ENCODE measurements at places on chromosomes 2 and 18.

DNA sequence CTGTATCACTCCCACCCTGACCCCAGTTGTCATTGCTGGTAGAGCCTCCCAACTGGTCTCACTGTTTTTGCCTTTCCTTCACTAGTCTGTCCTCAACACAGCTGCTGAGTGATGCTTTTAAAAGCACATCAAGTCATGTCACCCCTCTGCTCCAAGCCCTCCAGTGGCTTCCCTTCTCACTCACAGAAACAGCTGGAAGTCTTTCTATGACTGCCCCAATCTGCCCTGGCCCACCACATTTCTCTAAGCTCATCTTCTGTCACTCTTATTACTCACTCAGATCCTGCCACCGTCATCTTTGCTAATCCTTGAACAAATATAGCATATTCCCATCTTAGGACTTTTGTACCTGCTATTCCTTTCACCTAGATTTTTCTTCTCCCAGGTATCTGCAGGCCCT lies 242.6 kb upstream of the RBBP8 start:
- no peak for DNase-seq

DNA sequence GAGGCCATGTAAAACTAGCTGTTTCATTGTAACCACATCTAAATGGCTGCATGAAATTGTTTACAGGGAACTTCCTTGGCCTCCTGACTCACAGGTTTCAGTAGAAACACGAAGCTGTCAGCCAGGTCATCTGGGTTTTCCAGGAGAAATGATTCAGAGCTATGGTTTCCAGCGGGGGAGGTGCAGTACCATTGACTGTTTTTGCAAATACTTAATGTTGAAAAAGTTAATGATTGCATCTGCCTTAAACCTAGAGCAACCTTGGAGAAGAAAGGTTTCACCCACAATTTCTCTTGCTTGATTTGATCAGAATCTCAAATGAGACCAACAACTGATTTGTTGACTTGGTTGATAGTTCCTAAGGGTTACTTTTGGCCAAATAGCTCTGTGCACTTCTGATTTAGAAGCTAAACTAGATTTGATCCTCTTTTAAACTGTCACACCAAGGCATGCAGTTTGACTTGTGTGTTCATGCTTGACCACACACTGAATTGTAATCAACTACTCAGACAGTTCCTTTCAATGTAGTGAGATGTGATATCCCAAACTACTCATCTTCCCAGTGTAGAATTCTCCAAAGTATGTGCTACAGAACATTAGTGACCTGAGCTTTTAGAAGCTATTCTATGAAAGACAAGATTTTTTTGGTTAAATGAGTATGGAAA lies 193.5 kb upstream of the CHST9 start:
- DNase-seq = peak; percentile 69

GRCh38 chr18:58615140-58616132 lies 13.5 kb downstream of the ALPK2 start:
- DNase-seq = no peak

- no peak for DNase-seq
Measured at GRCh38 chr18:56727399-56727798, 76.2 kb downstream of the WDR7 start.

DNA sequence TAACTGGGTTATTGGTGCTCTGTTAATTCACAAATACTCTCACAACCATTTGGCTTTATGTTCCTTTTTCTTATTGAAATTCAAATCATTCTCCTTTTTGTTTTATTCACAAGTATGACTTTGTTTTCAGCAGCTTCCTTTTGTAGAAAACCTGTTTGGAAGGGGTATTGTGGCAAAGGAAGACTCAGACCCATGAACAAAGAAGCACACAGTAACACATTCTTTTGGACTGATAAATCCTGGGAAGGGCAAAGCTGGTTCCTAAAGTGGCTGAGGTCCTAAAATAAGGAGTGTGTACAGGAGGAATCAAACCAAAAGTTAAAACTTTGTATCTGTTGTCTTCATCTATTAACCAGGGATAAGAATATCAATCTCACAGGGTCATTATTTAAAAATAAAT lies 374.7 kb upstream of the FIGN start:
- no peak for DNase-seq

DNA sequence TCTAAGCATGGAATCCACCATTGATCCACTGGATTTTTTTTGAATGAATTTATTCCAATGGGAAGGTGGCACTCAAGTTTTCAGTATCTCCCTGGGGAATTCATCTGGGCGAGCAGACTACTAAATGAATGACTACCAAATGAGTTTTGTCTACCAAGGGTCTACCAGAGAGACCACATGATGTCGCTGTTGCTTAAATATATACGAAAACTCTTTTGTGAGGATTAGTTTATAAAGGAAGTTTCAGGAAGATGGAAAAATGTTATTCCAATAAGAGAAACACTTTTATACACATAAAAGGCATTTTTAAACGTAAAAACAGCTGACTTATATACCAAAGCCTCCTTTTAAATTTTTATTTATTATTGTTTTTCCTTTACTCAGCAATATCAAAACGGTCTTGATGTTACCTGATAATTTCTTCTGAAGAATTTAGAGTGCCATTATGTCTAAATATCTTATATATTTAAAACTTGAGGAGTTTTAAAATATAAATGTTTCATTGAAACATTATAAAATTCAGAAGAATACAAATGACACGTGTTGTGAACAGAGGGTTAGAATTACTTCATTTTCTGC lies 139.7 kb downstream of the HRH4 start:
- DNase-seq = peak; percentile 40

GRCh38 chr2:74387346-74387745 lies 7.2 kb upstream of the DCTN1 start:
- DNase-seq = no peak

- no peak for DNase-seq
Measured at GRCh38 chr18:45081566-45082181, 401.0 kb downstream of the SETBP1 start.

GRCh38 chr18:28792404-28793086 lies 615.6 kb upstream of the CDH2 start:
- DNase-seq = no peak

DNA sequence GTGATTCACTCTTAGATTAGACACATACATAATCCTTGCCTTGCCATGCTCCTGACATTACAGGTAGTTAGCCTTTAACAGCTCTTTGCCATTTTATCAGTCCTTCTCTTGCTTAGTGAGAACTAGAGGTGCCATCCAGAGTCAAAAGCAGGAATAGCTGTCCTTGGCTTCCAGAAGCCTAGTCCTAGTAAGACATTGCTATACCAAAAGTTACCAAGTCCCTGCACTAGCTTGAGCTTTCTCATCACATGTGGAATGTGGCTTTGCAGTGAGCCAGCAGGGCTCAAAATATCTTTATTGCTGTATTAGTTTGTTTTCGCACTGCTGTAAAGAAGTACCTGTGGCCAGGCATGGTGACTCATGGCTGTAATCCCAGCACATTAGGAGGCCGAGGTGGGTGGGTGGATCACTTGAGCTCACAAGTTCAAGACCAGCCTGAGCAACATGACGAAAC lies 104.7 kb upstream of the NOSTRIN start:
- no peak for DNase-seq

GRCh38 chr2:241984658-241985057 lies 115.1 kb downstream of the RTP5 start:
- no peak for DNase-seq

GRCh38 chr2:29182334-29182733 lies 67.1 kb downstream of the CLIP4 start:
- no peak for DNase-seq

- no peak for DNase-seq
Measured at GRCh38 chr2:211854832-211855231, 683.8 kb downstream of the ERBB4 start.

DNA sequence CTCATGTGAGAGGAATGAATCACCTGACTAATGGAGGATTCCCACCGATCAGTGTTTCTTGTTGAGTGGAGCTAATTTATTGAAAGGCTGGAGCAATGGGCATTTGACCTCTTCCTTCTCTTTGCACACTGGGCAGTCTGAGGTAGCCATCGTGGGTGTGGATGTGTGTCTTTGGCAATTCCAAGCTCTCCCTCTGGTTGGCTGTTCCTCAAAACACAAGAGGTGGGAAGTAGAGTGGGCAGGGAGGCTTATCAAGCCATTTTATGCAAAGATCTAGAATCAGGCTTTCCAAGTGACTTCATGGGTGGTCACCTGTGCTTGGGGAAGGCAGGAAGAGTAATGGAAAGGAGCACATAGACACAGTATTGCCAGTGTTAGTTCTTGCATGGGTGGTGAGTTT lies 154.8 kb downstream of the INSIG2 start:
- no peak for DNase-seq

- DNase-seq = no peak
Measured at GRCh38 chr18:457140-457519, 43.4 kb downstream of the COLEC12 start.

DNA sequence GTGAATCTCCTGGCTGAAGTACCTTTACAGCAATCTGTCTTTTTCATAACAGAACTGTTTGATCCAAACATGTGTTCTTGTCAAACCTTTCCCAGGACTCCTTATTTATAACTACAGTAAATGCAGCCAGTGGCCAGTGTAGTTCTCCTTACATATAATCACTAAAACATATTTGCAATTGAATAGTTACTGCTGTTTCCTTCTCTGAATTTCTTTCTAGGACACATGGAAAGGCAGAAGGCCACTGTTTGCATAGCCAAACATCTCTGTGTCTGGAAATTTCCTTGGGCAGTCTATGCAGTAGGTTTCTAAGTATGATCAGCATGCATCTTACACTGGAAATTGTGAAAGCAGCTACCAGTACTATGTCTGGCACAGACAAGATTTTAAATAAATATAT lies 57.4 kb upstream of the COL3A1 start:
- no peak for DNase-seq

- no peak for DNase-seq
Measured at GRCh38 chr2:191930205-191930604, 83.3 kb upstream of the CAVIN2 start.

- no peak for DNase-seq
Measured at GRCh38 chr18:55013685-55014084, 54.4 kb upstream of the CCDC68 start.

DNA sequence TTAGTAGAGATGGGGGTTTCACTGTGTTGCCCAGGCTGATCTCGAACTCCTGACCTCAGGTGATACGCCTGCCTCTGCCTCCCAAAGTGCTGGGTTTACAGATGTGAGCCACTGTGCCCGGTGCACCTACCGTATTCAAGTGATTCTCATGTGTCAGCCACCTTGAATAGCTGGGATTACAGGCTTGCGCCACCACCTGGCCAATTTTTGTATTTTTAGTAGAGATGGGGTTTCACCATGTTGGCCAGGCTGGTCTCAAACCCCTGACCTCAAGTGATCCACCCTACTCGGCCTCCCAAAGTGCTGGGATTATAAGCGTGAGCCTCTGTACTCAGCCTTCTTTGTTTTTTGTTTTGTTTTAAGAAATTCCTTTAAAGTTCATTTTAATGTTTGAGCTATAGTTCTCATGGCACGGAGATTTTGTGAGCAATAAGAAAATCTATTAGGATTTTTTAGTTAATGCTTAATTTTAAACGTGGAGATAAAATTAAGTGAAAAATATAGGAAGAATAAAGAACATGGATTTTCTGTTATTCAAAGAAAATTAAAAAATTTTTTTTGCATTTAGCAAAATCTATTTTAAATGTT lies 242.6 kb downstream of the PHLPP1 start:
- no peak for DNase-seq

DNA sequence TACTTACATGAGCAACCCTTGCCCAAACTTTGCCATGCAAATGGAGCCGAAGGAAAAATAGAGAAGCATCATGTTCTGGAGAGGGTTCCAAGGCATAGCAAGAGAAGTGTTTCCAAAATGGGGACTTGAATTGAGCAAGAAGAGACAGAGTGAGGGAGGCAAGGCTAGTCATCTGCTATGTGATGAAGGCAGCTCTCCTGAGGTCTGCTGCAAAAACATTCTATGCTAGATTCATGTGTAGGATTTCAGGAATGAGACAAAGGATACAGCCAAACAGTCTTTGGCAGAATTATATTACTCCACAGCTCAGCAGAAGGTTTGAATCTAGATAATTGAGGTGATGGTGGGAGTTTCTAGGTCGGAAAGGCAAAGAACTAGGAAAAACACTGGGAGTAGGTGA lies 24.1 kb upstream of the MRPL19 start:
- DNase-seq = no peak

DNA sequence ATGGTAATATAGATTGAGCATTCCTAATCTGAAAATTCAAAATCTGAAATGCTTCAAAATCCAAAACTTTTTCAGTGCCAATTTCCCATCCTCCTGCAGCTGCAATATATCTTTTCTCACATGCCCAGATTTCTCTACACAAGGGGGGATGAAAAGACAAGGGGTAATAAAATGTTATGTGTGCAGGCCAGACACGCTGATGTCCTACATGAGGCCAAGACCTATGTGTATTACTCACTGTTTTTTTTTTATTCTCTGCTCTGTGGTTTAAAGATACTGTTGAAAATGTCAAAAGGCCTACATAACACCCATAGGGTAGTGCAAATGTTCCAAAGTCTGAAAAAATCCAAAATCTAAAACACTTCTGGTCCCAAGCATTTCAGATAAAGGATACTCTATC lies 41.2 kb upstream of the CWC22 start:
- DNase-seq = no peak

- DNase-seq = no peak
Measured at GRCh38 chr2:47785986-47786385, 3.0 kb downstream of the MSH6 start.

DNA sequence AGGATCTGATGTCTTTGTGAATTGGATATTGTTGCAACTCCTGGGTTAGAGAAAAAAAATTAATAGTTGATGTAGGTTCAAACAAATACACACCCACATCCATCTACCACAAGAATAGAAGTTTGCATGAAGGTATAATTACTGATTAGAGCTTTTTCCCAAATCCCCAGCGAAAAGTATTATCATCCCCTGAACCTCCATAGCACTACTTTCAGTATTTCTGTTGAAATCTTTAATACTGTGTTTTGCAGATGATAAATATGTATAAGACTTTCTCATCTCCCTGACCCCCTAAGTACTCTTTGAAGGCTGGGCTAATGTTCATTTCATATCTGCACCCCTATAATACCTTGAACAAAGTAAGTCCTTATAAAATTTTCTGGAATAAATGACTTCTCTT lies 6.4 kb downstream of the FN1 start:
- no peak for DNase-seq

DNA sequence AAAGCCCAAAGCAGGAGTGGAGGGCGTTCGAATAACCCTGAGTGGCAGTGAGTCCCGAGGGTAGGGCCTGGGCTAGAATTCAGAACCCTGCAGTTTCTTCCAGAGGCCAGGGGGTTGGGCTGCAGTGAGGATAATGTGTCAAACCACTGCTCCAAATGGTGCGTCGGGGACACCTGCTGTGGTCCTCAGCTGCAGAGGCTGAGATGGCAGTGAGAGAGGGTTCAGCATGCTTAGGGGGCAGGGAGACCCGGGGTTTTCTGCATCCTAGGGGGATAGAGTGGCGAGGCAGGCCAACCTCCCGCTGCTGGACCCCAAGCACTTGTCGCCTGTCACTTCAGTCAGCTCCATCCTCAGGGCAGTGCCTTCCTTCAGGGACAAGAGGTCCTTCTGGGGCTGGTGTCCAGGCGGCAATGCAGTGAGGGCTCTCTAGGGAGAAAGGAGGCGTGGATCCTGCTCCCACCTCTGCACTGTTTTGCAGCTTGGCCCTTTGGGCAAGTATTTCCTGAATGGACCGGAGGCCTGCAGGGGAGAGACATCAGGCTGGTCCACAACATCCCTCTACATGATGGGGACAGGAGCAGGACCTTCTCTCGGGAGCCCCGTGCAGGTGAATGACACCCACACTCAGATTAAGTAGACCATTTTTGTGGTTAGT lies 8.4 kb upstream of the NTSR2 start:
- DNase-seq = no peak
